ENCODE measurements at places on chromosomes 3 and 15. TPM values are rescaled to one million over a fixed set of nuclear protein-coding genes. Genes with fewer than 3 reads are reported as not detected.

Gene CLRN1
- total RNA-seq: not detected

Gene IQCF6
- not detected for total RNA-seq

Gene TRPC1
- total RNA-seq: 7.8 TPM

Gene ITIH1
- not detected for total RNA-seq

Gene UMPS
- 39.3 TPM for total RNA-seq

Gene HDC
- under 0.01 TPM for total RNA-seq

Gene MASP1
- 0.21 TPM for total RNA-seq

Gene ETV5
- 28.7 TPM for total RNA-seq

Gene CTXN2
- total RNA-seq: not detected

Gene KNG1
- total RNA-seq: not detected

Gene SLC4A7
- total RNA-seq: 114 TPM

Gene WDR82
- 84.8 TPM for total RNA-seq

Gene GMNC
- total RNA-seq: not detected

Gene MYO1E
- total RNA-seq: 74.5 TPM

Gene GRAMD2A
- total RNA-seq: 7.2 TPM

Gene NT5DC2
- total RNA-seq: 64.4 TPM

Gene LCTL
- total RNA-seq: not detected

Gene IL20RB
- 183 TPM for total RNA-seq

Gene GATM
- 2.1 TPM for total RNA-seq

Gene GOLGA6L9
- total RNA-seq: 9.2 TPM

Gene TRH
- total RNA-seq: not detected

Gene ZBTB38
- total RNA-seq: 139 TPM

Gene STRIT1
- not detected for total RNA-seq

Gene ECE2
- not detected for total RNA-seq

Gene HTR3E
- not detected for total RNA-seq

Gene RTP1
- total RNA-seq: not detected

Gene SYNM
- 0.68 TPM for total RNA-seq

Gene CEMIP
- total RNA-seq: 1.0 TPM

Gene FGF7
- total RNA-seq: 0.07 TPM

Gene C15orf62
- total RNA-seq: 1.7 TPM

Gene TIMP4
- total RNA-seq: 1.4 TPM

Gene B3GNT5
- 43.7 TPM for total RNA-seq

Gene CLDN18
- not detected for total RNA-seq

Gene SEC62
- 34.5 TPM for total RNA-seq

Gene ISG20
- total RNA-seq: 4.8 TPM

Gene SLC35G2
- total RNA-seq: 5.8 TPM

Gene AGBL1
- not detected for total RNA-seq

Gene PLA2G4E
- 0.14 TPM for total RNA-seq

Gene CD200R1L
- not detected for total RNA-seq

Gene SPRED1
- 22.6 TPM for total RNA-seq

Gene PLSCR4
- total RNA-seq: 1.9 TPM

Gene SELENOK
- 13.5 TPM for total RNA-seq

Gene CFAP91
- 0.07 TPM for total RNA-seq

Gene SCN11A
- under 0.01 TPM for total RNA-seq

Gene GPR156
- total RNA-seq: 0.14 TPM
